Bronchial epithelial cell (primary cell): ENCODE measurements at places on chromosomes 6 and 20.
A peak's percentile ranks its signal among the peaks of the same experiment; 100 is the strongest.

GRCh38 chr6:52984247-52984646 is 10.8 kb downstream of the GSTA4 start:
- no peak for DNase-seq

DNA sequence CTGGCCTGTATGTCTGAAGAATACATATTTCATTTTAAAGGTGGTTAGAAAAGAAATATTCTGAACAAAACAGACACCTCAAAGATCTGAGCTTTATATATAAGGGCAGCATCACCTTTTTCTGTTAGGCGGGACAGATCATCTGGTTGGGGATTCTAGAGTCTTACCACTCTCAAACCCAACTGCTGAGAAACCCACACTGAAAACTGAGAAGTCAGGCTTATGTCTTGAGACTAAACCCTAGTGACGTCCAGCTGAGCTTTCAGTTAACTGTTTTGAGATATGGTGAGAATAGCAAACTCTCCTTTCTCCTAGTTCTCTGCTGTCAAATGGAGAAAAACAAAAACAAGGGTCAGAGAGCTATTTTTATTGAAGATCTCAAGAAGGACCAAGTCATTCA is 63.7 kb upstream of the CCN6 start:
- DNase-seq, result no peak

GRCh38 chr20:48708630-48709029 is 119.2 kb downstream of the PREX1 start:
- no peak for DNase-seq

- no peak for DNase-seq
Observed at GRCh38 chr20:17871181-17871580, 97.4 kb downstream of the SNX5 start.

DNA sequence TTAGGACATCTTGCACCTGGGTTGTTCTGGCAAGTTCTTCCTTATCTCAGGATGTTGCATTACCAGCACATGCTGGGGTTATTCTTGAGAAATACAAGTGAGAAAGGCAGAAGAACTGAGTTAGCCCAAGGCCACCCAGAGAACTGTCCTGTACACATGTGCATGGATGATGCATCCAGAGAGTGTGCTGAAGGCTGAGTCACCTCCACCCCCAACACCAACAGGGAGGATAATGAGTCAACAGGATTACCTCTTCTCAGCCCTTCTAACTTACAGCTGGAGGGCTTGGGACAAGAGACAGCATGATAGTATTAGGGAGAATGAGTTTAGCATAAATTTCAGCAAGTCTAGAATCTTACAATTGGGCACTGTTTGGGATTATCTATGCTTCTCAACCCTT is 8.5 kb downstream of the SCGN start:
- peak; percentile 98 for DNase-seq

DNA sequence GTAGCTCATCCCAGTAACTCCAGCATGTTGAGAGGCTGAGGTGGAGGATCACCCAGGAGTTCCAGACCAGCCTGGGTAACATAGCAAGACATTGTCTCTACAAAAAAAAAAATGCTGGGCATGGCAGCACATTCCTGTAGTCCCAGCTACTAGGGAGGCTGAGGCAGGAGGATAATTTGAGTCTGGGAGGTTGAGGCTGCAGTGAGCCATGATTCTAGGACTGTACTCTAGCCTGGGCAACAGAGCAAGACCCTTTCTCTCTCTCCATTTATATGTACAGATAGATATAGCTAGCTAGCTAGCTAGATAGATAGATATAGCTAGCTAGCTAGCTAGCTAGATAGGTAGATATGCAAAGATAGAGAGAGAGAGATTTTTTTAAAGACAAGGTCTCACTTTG is 20.4 kb downstream of the ILRUN start:
- no peak for DNase-seq

DNA sequence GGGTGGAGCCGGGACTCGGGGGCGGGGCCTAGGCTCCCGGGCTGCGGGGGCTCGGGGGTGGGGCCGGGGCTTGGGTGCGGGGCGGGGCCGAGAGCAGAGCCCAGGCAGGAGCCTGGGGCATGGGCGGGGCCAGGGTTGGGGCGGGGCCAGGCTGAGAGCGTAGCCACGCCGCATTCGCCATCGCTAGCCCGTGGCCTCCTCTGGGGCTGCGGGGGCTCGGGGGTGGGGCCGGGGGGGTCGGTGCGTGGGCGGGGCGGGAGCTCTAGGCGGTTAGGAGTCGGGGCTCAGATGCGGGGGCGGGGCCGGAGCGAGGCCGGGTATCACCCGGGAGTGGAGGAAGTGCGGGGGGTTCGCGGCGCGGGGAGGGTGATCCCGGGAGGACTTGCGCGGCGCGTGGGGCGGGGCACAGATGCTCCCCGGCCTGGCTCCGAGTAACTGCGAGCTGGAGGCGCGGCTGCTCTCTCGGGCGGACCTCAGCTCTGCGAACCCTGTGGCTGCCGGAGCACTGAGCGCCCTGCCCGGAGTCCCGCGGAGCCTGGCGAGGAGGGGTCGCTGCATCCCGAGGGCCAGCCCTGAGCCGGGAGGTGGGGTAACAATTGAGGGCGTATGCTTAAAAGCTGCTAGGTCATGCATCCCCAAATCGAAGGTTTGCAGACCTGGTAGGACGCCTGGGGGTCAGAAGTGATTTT is 434 bp upstream of the ECI2 start:
- DNase-seq, result peak; percentile 66

GRCh38 chr6:7262746-7263518 is 50.1 kb downstream of the SSR1 start:
- DNase-seq, result no peak

GRCh38 chr6:102986086-102986485 is 1592.6 kb downstream of the GRIK2 start:
- DNase-seq, result no peak

DNA sequence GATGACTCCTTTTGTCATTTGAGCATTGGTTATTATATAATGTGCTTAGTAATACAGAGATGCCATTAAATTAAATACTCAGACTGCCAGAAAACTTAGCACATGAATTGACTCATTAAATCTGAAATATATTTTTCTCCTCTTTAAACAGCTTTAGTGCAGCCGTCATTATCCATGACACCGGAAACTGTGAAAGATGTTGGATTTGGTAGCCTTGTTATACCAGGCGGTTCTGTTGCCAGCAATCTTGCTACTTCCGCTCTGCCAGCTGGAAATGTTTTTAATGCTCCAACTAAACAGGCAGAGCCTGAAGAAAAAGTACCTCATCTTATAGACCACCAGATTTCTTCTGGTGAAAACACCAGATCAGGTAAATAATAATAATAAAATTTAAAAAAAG is 97.6 kb downstream of the SCAF8 start:
- no peak for DNase-seq

GRCh38 chr6:161217628-161218027 is 56.2 kb downstream of the AGPAT4 start:
- no peak for DNase-seq

DNA sequence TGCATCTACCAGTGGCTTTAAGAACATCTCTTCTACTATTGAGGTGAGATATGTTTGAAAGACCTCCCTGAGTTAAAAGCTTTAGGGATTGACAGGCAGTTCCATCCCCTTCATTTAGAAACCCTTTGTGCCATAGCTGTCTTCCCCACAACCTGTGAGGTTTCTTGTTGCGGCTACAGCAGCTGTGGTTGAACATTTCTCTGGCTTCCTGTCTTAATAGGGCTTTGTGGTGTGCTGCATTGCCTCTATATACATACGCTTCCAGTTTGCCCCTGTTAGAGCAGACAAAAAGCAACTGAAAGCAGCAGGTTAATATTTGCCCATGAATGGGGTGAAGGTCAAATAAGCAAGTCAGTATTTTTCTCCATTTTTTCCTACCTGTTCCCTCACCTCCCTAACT is 210.2 kb downstream of the TMEM200A start:
- no peak for DNase-seq

- DNase-seq, result no peak
Observed at GRCh38 chr6:82068721-82069120, 178.8 kb downstream of the IBTK start.

- no peak for DNase-seq
Observed at GRCh38 chr20:53513489-53514298, 79.9 kb downstream of the ZNF217 start.

- peak; percentile 12 for DNase-seq
Observed at GRCh38 chr6:71222671-71223070, 65.9 kb upstream of the OGFRL1 start.

- DNase-seq, result peak; percentile 57
Observed at GRCh38 chr6:20589266-20589665, 55.0 kb downstream of the CDKAL1 start.

- DNase-seq, result no peak
Observed at GRCh38 chr6:168133168-168133561, 54.2 kb upstream of the FRMD1 start.

DNA sequence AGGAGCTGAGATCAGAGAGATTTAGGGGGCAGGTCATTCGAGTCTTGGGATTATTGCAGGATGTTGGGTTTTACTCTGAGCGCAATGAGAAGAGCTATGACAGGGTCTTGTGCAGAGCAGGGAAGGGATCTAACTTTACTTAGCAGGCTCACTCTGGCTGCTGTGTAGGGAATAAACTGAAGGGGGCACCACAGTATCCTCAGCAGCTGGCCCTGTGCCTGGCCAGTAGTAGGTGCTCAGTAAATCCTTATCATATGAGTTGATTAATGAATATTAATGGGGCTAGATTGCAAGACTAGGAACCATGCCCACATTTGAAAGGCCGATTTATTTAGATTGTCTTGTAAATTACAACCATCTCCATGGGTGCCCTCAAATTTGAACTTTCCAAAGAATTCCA is 4.6 kb upstream of the MDGA1 start:
- DNase-seq, result no peak

DNA sequence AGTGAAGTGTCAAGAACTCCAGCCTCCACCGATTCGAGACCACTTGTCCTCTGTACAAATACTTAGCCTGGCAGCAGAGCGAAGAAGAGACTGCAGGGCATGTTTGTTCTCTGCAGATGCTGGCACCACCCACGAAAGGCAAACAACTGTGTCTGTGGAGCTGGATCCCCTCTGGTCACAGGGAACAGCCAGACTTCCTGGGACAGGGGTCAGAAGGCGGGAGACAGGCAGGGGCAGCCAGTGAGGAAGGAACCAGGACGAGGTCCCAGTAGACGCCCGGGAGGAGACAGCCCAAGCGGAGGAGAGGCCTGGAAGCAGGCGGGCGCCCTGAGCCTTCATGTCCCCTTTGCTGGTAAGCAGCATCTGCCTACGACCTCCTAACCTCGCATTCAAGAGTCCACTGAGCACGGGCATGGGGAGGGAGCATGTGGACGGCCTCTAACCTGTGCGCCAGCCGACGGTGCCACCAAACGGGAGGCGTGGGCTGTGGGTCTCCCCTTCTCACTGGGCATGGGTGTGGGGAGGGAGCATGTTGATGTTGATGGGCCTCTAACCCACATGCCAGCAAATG is 265.5 kb downstream of the DLL1 start:
- DNase-seq, result no peak

DNA sequence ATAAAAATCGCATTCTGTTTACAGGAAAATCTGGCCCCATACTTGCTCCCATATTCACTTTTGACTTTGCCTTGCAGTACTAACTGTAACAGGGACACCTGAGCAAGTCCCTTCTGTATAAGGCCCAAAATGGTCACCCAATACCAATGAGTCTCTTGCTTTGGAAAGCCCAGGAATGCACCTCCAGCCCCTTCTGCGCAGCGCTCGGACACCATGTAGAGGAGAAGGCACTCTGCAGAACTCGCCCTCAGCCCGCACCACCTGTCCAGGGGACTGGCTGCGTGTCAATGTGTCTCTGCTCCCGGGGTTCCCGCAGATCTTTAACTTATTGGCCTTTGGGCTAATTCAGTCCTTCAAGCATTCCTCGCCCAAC is 746 bp upstream of the PRND start:
- DNase-seq, result no peak

- peak; percentile 72 for DNase-seq
Observed at GRCh38 chr6:23306251-23306950, 737.0 kb downstream of the HDGFL1 start.

- DNase-seq, result no peak
Observed at GRCh38 chr6:108222504-108222903, 38.3 kb downstream of the SNX3 start.

GRCh38 chr6:156791320-156791850 is 14.2 kb downstream of the ARID1B start:
- DNase-seq, result peak; percentile 78

- DNase-seq, result peak; percentile 95
Observed at GRCh38 chr20:43938932-43939761, 24.5 kb downstream of the TOX2 start.

DNA sequence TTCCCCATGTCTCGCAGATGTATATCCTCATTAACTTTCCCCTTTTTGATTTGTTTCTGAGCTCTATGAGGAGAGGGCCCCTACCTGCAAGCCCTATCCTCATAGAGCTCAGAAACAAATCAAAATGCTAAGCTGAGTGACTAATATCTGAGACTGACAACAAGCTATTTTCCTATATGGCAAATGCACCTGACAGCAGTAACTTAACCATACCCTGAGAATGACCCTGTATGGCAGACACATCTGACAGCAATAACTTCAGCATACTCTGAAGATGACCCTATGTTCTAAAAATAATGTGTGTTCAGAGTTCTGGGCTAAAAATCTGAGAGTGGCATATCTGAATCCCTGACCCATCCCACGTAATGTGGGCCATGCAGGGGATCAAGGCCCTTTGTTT is 79.0 kb upstream of the MEI4 start:
- no peak for DNase-seq

- DNase-seq, result no peak
Observed at GRCh38 chr20:61930776-61931475, 134.8 kb downstream of the TAF4 start.

- no peak for DNase-seq
Observed at GRCh38 chr6:125224231-125224861, 70.8 kb downstream of the TPD52L1 start.

- DNase-seq, result no peak
Observed at GRCh38 chr20:5822569-5822968, 72.4 kb downstream of the SHLD1 start.

- DNase-seq, result no peak
Observed at GRCh38 chr6:69758214-69758613, 38.6 kb downstream of the LMBRD1 start.

GRCh38 chr6:3323696-3324261 is 65.0 kb downstream of the PSMG4 start:
- DNase-seq, result no peak

DNA sequence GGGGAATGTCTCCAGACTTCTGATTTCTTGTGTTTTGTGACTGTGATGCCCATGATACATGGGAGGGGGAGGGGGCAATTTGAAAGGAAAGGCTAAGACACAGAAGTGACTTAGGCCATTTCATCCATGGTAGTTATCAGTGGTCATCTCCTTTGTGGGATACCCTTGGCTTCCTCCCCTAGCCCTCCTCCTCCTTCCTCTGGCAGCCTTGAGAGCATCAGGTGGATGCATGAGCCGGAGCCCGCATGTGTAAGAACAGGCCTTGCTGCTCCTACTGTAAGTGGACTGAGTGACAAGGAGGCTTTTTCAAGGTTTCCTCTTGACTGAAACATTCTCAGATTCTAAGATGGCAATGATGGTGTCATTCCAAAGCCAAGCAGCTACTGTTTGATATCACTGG is 874 bp downstream of the CD83 start:
- no peak for DNase-seq

- DNase-seq, result no peak
Observed at GRCh38 chr6:167094820-167095637, 27.9 kb upstream of the CCR6 start.

GRCh38 chr20:14401479-14402138 is 64.2 kb upstream of the FLRT3 start:
- no peak for DNase-seq

GRCh38 chr6:13412639-13413465 is 74.5 kb downstream of the GFOD1 start:
- DNase-seq, result no peak

- no peak for DNase-seq
Observed at GRCh38 chr6:149439626-149440025, 39.6 kb downstream of the SUMO4 start.

GRCh38 chr6:33813990-33814985 is 10.5 kb upstream of the MLN start:
- DNase-seq, result no peak

- DNase-seq, result no peak
Observed at GRCh38 chr6:113707194-113707593, 150.0 kb upstream of the MARCKS start.
